ENCODE measurements at places on chromosomes 3 and 15. TPM values are rescaled to one million over a fixed set of nuclear protein-coding genes. Genes with fewer than 3 reads are reported as not detected.

- DNase-seq: no peak
Measured at GRCh38 chr3:144053121-144053520, 81.5 kb downstream of the DIPK2A start.

GRCh38 chr15:39565851-39566250 is 15.0 kb upstream of the THBS1 start:
- no peak for DNase-seq

GRCh38 chr3:10344147-10344943 is 23.4 kb upstream of the SEC13 start:
- DNase-seq: peak; percentile 28

GRCh38 chr3:190322604-190323245 is 479 bp upstream of the CLDN1 start:
- peak; percentile 22 for DNase-seq

GRCh38 chr15:39687965-39688364 is 94.7 kb downstream of the FSIP1 start:
- no peak for DNase-seq

GRCh38 chr3:72255191-72255590 is 470.2 kb upstream of the PROK2 start:
- DNase-seq: no peak

CCR3 gene
- not detected for total RNA-seq

ZNF774 gene
- 2.5 TPM for total RNA-seq
